ENCODE measurements at places on chromosomes 16 and 17. TPM values are rescaled to one million over a fixed set of nuclear protein-coding genes. Genes with fewer than 3 reads are reported as not detected.

The CDYL2 gene
- total RNA-seq, result 16.9 TPM

The POLR2C gene
- total RNA-seq, result 225 TPM

The KRT36 gene
- total RNA-seq, result not detected

The KCTD5 gene
- total RNA-seq, result 67.5 TPM

The SLC5A2 gene
- not detected for total RNA-seq

The ASPHD1 gene
- total RNA-seq, result 71.5 TPM

The ASGR1 gene
- not detected for total RNA-seq

All from Caki2 (cell line).